ENCODE measurements at places on chromosomes 2 and 18.

- DNase-seq = peak; percentile 20
Observed at GRCh38 chr2:234467289-234467688, 29.6 kb downstream of the ARL4C start.

DNA sequence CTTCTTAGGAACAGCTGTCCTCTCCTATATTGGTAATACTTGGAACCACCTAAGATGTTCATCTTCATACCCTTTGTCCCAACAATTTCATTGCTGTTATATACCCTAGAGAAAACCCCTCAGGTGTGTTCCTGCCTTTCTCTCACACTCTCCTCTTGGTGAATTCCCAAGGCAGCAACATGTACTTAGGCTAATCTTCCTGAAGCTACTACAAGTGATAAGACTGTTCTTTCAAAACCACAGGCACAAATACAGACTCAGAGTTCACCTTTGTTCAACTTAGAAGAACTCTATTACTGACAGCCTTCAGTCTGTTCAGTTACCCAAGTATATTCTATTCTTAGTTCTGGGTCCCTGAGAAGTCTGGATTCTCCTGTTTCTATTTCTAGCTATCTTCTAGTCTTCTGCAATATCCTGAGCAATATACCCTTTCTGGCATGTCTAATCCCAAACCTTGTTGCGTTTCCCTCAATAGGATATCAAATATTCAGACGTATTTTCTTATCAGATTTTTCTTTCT lies 247.7 kb upstream of the STON1 start:
- DNase-seq = no peak

GRCh38 chr2:145399131-145399530 lies 879.2 kb upstream of the ZEB2 start:
- DNase-seq = no peak

- no peak for DNase-seq
Observed at GRCh38 chr2:228023619-228024018, 152.2 kb downstream of the DAW1 start.

DNA sequence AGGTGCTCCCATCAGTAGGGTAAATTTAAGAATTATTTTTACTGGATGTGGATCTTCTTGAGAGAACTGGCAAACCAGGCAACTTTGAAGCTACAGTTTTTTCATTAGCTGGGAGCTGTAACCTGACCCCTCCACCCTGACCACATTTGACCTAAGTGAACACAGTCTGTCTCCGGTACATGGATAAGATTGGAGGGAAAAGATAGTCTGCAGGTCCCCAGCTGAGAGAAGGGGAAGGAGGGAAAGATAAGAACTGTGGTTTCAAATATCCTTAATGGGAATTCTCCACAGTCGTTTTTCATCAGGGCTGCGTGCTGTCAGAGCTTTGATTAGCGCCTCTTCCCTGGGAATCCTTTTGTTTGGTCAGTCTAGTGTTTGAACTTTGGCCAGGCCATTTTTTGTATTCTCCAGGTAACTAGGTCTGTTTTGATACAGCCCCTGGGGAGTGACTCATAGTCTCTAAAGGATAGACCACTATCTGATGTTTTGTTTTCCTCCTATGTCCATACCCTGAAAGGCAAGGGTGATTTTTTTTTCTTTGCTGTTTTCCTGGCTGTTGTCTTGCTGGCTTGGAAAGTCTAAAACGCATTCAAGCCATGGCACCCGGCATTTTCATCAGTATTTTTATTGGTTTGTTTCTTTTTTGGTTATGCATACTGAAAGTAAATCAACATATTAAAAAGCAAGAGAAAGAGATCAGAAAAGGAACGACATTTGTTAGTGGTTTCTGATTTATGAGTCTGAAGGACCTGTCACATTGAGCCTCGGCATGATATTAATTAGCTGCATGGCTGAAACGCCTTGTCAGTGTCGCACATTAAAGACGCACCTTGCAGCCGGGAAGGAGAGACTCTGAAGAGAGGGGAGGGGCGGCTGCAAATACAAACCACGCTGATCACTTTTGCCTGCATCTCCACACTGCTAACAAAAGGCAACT lies 183.4 kb upstream of the FN1 start:
- no peak for DNase-seq

DNA sequence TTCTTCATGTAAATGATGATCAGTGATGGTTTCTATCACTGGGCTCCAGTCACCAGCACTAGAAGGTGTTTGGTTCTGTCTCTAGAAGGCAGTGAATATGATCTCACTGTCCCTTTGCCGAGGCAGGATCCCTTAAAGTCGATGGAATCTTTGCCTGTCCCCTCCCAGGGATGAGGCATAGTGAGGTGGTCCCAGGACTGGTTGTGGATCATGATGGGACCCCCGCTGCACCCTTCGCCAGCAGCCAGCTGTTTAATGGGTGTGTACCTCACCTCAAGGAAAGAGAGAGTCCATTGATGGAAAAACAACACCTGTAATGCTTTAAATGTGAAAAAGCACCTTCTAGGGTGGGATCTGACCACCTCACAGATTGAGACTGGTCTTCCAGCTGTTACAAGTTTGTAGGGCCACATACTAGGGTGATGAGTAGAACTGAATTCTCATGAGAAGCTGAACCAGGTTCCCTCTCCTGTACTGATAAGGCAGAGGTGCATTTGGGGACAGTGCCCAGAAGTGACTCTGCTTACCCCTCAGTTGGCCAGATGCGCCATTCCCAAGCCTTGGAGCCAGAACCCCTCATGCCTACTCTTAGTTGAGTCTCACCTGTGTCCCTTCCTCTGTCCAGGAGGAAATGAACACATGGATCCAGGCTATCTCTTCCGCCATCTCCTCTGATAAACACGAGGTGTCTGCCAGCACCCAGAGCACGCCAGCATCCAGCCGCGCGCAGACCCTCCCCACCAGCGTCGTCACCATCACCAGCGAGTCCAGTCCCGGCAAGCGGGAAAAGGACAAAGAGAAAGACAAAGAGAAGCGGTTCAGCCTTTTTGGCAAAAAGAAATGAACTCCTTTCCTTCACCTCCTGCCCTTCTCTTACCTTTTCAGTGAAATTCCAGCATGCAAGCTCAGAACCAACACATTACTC lies 55.5 kb upstream of the EML6 start:
- DNase-seq = no peak
